ENCODE measurements at places on chromosomes 16 and 17.

DNA sequence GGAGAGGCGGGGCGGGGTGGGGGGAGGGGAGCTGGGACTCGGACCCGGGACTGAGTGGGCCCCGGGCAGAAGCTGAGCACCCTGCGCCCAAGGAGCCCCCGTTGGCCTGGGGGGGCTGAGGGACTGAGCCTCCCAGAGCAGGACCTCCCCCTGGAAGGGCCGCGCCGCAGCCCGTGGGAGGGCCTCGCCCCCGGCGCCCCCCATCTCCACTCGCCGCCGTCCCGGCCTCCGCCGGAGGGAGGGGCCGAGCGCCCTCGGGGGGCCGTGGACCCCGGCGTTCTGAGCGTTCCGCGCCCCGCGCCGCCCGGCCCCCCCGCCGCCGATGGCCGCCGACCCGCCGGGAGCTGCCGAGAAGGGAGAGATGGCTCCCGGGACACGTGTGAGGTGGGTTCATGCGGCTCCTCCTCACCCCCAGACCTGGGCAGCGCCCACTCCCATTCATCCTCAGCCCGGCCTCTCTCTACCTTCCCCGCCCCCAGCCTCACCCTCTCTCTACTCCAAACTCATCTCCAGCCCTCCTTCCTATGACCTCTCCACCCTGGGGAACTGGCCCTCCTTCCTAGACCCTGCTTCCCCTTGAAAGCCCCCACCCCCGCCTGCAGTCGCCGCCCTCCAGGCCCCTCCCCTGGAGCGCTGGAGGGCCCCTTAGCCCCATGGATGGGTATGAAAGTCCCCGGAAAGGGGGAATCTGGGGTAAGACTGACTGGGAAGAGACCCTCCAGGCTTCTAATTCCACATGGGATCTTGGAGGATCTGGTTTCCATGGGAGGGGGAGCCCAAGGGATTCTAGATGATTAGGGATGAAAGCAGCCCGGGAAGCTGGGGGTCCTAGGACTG is 922 bp downstream of the FBXL19 start:
- DNase-seq, result no peak

GRCh38 chr16:75236736-75237397 is 14.6 kb downstream of the BCAR1 start:
- no peak for DNase-seq

DNA sequence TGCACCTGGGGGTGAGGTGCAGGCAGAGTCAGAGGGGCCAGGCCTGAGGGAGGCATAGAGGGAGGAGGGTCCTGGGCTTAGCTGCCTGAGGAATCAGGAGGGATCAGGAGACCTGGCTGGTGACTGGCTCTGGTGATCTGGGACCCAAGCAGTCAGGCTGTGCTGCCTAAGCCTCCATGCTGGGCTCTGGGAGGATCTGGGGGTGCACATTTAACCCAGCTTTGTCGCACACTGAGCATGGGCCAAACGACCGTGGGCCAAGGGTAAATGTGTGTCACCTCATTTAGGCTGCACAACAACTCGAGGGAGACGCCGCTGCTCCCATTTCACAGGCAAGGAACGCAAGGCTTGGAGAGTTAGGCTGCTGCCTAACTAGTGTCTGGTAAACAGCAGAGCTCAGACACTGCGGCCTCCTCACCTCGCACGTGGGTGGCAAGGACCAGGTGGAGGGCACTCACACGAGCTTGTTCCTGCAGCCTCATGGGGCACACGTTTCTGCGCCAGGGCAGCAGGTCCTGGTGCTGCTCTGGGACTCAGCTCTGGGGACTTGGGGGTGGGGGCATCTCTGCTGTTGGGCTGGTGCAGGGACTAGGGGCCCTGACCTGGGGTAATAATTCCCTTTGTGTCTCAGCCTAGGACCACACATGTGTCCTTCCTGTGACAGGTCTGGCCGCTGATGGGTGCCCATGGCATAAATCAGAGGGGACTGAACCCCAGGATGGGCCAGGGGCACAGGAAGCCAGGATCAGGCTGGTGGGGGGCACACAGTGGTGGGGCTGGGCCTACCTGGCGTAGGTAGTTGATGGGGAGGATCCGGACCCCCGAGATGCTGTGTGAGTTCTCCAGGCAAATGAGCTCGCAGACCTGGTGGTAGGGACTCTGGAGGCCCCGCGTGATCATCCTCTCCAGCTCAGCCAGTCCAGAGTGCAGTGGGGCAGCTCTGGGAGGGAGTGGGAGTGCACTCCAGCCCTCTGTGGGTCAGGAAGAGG is 18.7 kb downstream of the TMEM235 start:
- DNase-seq, result no peak

- no peak for DNase-seq
These were observed 27.1 kb downstream of the ARSG start for GRCh38 chr17:68318103-68318991.

GRCh38 chr17:49018116-49018612 is 21.0 kb downstream of the IGF2BP1 start:
- no peak for DNase-seq

- peak; percentile 33 for DNase-seq
These were observed 722 bp upstream of the SLC38A10 start for GRCh38 chr17:81295676-81296381.

DNA sequence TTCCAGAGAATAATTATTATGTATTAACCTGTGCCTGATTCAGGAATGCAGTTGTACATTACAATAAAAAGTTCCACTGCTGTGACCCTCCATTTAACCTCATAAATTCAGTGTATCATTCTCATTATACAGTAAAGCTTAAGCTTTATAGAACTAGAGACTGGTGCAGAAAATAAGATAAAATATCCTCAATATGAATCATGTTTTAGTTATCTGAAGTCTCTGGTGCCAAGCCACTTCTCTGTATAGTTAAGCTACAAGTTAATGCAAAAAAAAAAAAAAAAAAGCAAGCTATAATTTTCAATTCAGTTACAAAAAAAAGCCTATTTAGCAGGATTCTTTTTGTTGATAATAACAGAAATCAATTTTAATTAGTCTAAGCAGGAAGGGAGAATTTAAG is 22.4 kb upstream of the SMIM36 start:
- no peak for DNase-seq

DNA sequence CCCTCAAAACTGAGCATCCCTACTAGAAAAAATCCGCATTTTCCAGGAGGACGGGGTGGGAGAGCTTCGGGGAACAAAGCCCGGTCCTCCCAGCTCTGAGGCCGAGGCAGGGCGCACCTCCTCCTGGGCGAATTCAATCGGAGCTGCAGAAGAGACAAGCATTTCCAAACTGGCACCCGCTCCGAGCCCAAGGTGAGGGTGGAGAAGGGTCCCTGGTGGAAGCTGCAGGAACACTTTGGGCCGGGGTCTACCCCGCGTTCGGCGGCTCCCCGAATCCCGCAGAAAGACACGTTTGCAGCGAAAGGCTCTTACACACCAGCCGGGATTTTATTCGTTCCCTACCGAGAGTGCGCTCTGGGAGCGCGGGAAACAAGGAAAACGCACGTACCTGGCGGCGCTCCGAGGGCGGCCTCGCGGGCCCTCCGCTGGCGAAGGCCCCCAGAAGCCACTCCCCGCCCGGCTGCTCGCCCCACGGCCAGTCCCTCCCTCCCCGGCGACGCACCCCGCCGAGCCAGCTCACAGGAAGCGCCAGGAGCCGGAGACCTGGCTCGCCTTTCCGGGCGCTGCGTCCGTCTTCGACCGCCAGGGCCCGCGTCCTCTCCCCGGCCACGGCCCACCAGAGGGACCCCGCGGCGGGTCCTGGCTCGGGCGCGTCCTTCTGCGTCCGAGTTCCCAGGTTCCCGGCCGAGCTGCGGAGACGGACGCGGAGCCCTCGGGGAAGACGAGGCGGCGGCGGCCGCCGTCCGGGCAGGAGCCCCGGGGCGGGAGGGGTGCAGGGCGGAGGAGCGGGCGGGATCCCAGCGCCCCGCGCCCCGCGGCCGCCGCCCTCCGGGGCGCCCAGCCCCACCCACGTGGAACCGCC is 49.8 kb upstream of the BAHCC1 start:
- DNase-seq, result peak; percentile 65

- DNase-seq, result no peak
These were observed 34.5 kb upstream of the TMC5 start for GRCh38 chr16:19382887-19383816.

DNA sequence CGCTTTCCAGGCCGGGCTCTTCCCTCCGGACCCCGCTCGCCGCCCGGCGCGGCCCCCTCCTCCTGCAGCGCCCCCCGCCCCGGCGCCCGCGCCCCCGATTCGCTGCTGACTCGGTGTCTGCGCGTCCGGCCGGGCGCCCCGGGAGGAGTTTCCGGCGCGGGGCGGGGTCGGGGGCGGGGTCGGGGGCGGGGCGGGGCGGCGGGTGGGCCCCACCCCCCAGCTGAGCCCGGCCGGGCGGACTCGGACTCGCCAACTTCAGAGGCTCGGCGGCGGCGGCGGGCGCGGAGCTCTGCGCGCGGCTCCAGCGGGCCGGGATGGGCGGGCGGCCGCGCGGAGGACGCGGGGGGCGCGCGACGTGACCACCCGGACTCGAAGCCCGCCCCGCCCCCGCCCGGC is at the start of gene METRNL:
METRNL (plus strand) TSS at position 258 of the 396 bp plus-strand sequence. CDS start 207 bp downstream, outside the sequence.
- peak; percentile 37 for DNase-seq

- no peak for DNase-seq
These were observed 93.0 kb downstream of the UTP18 start for GRCh38 chr17:51353296-51353695.
